CMK (cell line): ENCODE measurements at places on chromosomes 5 and 9.

DNA sequence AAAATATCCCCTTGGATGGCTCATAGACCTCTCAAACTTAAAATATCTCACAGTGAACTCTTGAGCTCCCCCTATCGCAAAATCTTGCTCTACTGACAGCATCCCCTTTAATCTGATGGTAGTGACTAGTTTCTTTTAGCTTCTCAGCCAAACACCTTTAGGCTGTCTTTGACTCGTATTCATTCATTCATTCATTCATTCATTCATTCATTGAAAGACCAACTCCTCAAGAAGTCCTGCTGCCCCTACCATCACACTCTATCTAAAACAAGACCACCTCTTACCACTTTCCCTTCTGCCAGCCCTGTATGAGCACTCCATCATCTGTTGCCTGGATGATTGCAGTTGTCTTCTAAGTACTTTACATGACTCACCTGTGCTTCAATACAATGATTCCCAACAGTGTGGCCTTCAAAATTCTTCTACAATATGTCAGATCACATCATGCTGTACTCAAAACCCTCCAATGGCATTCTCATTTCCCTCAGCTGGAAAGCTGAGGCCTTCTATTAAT, 46.8 kb downstream of the ITGA2 start:
- no peak for DNase-seq

DNA sequence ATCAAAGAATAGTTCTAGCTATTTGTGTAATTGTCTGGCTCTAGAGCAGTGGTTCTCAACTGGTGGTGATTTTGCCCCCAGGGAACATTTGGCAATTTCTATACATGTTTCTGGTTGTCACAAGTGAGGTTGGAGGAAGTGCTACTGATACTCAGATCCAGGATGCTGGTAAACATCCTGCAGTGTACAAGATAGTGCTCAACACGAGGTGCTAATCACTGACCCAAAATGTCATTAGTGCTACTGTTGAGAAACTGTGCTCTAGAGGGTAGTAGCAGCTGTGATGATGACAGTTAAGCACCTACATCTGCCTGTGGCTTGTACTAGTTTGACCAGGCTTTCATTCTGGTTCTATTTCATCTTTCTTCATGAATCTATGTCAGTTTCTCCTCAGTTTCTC, 22.1 kb downstream of the LRRC19 start:
- no peak for DNase-seq

GRCh38 chr9:136952321-136952850, 313 bp downstream of the LCN12 start:
- no peak for DNase-seq

GRCh38 chr5:177066224-177066623, 20.5 kb upstream of the FGFR4 start:
- no peak for DNase-seq

- DNase-seq: no peak
Measured at GRCh38 chr5:57094753-57095683, 78.8 kb upstream of the GPBP1 start.

- peak; percentile 21 for DNase-seq
Measured at GRCh38 chr9:119289740-119290433, 79.3 kb downstream of the BRINP1 start.

DNA sequence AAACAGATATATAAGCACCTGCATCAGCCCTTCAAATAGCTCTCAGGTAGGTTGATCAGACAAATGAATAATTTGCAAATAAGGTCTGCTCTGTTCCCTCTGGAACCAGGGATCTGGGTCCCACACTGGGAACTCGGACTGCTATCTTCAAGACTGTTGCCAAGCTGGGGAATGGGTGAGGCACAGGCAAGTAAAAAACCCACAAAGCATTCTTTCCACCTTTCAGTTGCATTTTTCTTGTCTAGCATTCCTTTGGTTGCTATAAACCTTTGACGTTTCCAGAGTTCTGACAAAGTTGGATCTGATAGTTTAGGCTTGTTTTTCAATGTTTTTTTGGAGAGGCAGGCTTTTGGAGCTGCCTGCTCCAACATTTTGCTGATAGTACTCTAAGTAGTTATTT, 20.1 kb downstream of the FBXL17 start:
- DNase-seq: no peak

GRCh38 chr9:112530751-112531205, 44.2 kb downstream of the KIAA1958 start:
- no peak for DNase-seq

- DNase-seq: no peak
Measured at GRCh38 chr9:75197561-75197960, 109.2 kb downstream of the OSTF1 start.

- DNase-seq: no peak
Measured at GRCh38 chr9:1415146-1415545, 365.0 kb downstream of the DMRT2 start.

DNA sequence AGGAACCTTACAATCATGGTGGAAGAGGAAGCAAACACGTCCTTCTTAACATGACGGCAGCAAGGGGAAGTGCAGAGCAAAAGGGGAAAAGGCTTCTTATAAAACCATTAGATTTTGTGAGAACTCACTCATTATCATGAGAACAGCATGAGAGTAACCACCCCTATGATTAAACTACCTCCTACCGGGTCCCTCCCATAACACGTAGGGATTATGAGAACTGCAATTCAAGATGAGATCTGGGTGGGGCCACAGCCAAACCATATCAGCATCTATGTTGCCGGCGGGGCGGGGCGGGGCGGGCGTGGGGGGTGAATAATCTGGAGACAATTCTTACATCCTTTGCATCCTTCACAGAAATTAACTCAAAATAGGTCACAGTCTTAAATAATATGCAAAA, 58.8 kb upstream of the GFPT2 start:
- no peak for DNase-seq

GRCh38 chr5:3307982-3308621, 287.5 kb upstream of the IRX1 start:
- DNase-seq: no peak

DNA sequence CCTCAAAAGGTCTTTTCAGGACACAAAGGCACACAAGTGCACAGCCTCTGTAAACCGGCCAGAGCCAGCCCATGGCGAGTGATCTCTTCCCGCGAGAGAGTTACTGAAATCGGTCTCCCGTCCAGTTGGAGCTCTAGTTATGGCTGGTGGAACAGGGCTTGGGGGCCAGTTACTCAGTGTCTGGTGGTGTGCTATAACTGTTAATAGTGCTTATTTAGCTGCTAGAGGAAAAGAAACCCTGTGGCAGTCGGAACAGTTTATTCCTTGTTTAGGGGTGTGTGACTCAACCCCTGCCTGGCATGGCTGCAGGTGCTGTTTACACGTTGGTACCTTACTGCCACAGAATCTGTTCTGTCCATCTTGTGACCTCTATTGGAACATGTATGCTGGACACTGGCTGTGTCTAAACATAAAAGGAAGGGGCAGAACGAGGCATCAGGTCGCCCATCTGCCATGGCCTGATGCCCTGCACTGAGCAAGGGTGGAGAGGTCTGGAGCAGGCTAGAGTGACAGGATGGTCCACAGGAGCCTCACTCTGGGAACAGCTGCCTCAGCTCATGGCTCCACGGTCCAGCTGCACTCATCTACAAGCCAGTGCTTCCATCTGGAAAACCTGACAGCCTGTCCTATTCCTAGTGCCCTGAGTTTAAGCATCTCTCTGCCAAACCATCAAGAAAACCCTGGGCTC, 49.6 kb upstream of the SIMC1 start:
- DNase-seq: no peak

- no peak for DNase-seq
Measured at GRCh38 chr9:33291031-33291397, 698 bp downstream of the NFX1 start.
